ENCODE measurements at places on chromosomes 13 and 19.

DNA sequence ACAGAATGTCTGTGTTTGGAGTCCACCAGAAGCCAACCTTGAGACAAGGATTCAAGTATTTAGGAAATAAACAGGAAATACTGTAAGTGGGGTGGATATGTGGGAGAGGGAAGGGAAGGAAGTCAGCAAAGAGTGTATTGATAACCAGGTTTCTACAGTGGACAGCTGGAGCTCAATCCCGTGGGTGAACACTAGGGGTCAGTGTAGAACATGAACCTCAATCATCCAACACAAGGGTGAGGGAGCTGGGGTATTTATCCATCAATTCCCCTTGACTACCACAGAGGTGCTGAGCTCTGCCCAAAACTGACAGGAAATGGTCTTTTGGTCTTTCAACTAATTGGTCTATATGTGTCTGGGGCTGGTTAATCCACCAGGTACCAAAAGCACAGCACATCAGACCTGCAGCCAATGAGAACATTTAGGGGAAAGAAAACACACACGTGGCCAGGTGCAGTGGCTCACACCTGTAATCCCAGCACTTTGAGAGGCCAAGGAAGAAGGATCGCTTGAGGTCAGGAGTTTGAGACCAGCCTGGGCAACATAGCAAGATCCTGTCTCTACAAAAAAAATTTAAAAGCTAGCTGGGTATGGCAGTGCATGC is 5.6 kb upstream of the SYDE1 start:
- no peak for DNase-seq

DNA sequence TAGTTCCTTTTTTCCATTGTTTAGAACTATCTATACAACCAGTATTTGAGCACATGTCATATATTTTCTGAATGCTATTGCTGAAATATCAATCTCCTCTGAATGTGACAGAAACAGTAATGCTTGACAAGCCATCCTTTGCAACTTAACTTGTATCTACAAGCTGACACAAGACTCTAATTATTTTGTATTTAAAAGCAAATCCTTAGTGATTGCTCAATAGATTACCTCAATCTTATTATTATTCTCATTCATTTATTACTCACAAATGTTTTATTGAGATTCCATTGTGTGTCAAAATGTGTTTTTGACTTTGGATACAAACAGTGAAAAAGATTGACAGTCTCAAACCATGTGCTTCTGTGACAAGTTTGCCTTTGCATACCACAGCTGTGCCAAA is 787.8 kb upstream of the PRR20A start:
- DNase-seq: no peak

DNA sequence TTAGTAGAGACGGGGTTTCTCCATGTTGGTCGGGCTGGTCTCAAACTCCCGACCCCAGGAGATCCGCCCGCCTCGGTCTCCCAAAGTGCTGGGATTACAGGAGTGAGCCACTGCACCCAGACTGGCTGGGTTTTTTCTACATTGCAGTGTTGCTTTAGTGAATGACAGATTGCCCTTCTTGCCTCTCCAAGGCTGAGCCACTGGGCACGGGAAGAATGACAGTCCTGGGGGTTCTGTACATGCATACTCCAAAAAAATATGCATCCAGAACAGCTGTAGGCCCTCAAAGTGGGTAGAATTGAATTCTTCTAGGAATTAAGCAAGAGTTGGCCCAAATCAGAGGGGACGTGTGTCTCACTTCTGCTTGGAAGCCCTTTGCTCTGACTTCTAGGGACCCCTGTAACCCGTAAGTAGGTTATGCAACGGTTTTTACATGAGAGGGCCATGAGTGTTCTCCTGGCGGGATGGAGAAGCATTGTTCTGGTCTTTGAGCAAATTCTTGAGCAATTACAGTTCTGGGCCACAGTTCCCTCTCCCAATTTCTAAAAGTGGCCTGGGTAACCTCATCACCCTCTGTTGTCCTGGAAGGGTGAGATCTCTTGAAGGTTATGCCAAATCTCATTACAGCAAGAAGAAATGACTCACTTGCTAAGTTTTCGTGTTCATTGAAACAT is 3.6 kb downstream of the ACTN4 start:
- no peak for DNase-seq

DNA sequence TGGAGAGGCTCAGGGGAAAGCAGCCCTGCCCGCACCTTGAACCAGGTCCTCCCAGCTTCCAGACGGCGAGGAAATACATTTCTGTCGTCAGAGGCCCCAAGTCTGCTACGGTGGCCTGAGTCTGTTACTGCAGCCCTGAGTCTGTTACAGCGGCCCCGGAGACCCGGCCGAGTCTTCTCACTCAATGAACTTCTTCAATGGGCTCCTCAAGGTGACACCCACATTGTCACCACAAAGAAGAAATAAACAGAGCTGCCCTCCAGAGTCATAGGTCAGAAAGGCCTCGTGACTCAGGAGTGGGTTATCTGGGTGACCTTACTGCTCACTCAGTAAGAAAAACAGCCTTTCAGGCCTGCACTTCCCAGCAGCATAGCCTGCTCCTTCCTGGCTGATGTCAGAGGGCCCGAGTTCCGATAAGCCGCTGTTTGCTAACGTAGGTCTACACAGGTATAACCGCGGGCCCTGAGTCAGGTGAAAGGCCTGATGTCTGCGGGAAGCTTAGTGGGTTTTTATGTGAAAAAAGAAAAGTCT is 66.9 kb upstream of the TM9SF2 start:
- no peak for DNase-seq

- peak; percentile 90 for DNase-seq
Observed at GRCh38 chr19:8592231-8593009, 15.2 kb upstream of the MYO1F start.

GRCh38 chr13:95627590-95627989 is 16.9 kb downstream of the DZIP1 start:
- DNase-seq: no peak

GRCh38 chr13:25507841-25508240 is 136.1 kb downstream of the ATP8A2 start:
- no peak for DNase-seq

DNA sequence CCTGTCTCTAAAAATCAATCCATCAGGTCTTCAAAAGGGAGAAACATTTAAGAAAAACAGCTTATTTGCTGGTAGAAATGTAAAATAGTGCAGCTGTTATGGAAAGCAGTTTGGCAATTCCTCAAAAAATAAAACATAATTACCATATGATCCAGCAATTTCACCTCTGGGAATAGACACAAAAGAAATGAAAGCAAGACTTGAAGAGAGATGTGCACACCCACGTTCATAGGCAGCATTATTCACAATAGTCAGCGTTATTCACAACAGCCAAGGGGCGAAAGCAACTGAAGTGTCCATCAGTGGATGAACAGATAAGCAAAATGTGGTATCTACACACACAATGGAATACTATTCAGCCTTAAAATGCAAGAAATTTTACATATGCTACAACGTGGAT is 45.1 kb upstream of the DOCK9 start:
- no peak for DNase-seq

- no peak for DNase-seq
Observed at GRCh38 chr13:98033277-98034247, 80.1 kb downstream of the IPO5 start.

DNA sequence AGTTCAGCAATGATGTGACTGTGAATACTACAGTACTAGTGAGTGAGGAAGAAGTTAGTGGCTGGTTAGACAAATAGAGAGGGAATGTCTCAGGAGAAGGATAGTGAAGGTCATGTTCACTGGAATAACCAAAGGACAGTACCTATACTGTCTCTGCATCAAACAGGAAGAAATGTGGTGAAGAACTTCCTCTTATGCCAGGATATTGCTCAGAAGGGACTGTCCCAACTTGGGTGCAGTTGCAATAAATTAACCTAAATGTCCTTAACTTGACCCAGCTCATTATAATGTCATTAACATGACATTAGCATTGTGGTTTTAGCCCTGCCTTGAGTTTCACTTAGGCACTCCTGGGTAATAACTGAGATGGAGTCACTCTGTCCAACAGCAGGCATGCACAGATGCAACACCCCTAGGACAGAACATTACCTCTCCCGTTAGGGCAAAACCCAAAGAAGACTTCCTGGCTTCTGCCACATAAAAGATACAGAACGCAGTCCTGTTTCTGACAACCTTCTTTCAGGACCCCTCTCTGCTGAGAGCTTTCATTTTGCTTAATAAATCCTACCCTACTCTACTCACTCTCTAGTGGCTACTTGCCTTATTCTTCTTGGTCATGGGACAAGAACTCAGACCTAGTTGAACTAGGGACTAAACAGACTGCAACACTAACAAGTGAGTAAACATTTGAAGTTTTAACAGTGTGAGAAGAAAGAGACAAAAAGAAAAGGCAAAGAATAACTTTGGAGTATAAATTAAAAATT is 1591.6 kb upstream of the MIR17HG start:
- no peak for DNase-seq

GRCh38 chr13:107170270-107170931 is 602.5 kb upstream of the ARGLU1 start:
- DNase-seq: no peak

- DNase-seq: no peak
Observed at GRCh38 chr13:32468502-32469142, 40.7 kb upstream of the N4BP2L1 start.

DNA sequence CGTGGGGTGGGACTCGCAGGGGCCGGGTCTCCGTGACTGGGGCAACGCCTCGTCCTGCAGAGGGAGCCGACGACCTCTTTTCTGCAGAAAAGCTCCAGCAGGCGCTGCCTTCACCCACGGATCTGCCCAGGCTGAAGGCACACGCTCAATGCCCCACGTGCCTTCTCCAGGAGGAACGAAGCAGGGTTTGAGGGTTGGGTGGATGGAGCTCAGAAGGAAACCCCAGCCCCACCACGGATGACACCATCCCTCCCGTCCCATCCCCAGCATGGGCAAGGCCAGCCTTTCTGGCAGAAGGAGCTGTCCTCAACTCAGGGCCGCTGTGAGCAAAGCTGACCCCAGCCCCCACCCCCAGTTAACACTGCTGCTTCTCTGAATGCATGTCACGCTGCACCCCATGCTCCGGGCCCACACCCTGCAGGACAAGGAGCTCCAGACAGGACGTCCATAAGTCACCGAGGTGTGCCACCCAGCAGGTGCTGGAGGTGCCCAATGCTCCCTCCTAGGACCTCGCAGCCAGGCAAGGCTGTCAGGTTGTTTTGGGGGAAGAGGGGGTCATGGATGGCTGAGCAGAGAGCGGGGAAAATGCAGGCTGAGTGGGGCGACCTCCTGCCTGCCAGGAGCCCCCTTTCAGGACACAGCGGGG is 7.4 kb downstream of the C19orf25 start:
- DNase-seq: no peak

GRCh38 chr13:92640936-92641335 is 585.7 kb upstream of the GPC6 start:
- DNase-seq: no peak

DNA sequence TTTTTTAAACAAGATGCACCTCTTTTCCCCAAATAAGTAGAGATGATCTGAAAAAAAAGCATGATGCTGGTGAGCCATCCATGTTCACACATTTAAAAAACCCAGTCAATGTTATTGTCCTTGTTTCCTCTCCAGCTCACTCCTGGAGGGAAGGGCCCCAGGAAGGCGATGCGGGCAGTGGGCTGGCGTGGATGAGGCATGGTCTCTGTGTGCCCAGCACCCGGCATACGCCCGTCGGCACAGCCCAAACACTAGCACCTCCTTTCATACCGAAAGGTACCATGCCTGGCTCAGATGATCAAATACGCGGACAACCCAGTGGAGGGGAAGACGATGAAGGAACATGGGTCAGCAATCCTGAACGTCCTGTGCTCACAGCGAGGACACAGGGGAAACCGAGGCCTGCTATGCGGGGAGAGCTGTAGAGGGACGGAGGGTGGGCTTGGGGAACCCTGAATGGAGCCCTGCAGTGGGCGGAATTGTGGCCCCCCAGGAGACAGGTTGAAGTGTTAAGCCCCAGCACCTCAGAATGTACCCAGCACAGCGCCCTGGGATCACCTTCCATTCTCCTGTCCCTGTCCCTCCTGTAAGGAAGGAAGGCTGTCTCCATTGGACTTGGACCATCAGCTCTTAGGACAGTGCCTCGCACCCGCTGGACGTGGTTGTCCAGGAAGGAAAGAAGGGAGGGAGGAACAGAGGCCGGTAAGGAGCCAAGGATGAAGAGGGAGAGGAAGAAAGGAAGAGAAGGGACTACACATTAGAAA is 49.4 kb downstream of the SOX1 start:
- no peak for DNase-seq

GRCh38 chr19:2527686-2528085 is 51.8 kb downstream of the GADD45B start:
- no peak for DNase-seq

DNA sequence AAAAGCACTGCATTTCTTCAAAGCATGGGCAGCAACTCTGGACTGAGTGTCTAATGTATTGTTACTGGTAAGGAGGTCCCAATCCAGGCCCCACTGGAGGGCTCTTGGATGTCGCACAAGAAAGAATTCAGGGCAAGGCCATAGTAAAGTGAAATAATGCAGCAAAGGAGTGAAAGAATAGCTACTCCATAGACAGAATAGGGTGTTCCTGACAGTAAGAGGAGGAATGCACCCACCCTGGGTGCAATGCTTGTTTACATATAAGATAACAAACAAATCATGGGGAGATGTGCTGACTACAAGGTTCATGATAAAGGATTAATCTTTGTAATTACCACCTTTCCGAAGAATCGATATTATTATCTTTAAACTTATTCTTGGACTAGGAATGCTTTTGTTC is 58.8 kb upstream of the ABCC4 start:
- DNase-seq: no peak

GRCh38 chr13:110433014-110433413 is 125.9 kb downstream of the COL4A2 start:
- DNase-seq: peak; percentile 78

DNA sequence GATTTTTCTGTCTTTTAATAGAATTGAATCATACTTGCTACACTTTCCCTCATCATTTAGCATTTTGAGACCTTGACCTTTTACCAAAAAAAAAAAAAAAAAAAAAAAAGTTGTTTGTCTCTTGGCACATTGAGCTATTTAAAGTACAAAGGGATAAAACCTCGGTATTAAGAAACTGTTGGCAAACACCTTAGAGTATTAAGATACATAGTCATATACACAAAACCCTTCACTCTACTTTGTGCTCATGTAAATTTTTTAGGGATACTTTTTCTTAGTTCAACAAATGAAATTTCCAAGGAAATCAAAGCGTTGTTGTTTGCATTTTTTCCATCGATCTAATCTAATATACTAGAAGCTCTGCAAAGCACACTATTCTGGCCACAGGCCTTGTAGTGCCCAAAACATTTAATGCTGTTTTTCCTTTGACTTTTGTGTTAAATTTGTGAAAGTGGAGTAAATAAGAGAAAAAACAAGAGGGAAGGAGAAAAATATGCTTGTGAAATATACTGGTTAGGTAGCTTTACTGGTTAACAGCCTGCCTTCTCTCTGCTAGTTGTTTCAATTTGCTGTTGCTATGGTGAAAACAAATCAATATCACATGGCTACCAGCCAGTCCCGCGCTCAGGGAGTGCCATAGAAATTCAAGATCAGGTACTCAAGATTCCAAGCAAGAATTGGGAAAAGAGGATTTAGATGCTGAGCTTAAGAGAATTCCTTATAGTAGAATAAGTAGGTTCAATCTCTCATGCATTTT is 2.6 kb downstream of the MBNL2 start:
- peak; percentile 78 for DNase-seq

- no peak for DNase-seq
Observed at GRCh38 chr13:112713517-112714253, 23.8 kb downstream of the ATP11A start.

- no peak for DNase-seq
Observed at GRCh38 chr13:112779856-112780604, 90.2 kb downstream of the ATP11A start.

- no peak for DNase-seq
Observed at GRCh38 chr19:19480688-19481087, 34.7 kb downstream of the TSSK6 start.

Measured in left lung (tissue), 14 donors.